ENCODE measurements at places on chromosomes 7 and 10.

DNA sequence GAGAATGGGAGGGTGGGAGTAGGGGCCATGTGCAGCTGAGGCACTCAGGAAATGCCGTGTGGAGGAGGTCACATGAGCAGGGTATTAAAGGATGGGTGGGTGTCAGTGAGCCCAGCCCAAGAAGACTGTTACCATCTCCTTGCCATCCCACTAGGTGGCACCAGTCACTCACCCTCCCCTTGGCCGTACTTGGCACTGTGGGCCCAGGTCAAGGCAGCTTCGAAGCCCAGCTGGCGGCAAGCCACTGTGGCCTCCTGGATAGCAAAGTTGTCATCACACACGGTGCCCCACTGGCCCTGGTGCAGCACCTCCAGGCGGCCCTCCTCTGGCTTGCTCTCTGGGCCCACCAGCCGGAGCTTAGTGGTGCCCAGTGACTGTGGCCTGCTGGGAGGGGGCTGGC, 5.4 kb downstream of the LOXL4 start:
- DNase-seq, result no peak

- DNase-seq, result no peak
Measured at GRCh38 chr10:107081644-107082043, 82.9 kb downstream of the SORCS1 start.

- no peak for DNase-seq
Measured at GRCh38 chr7:112204499-112205342, 1.5 kb downstream of the DOCK4 start.

DNA sequence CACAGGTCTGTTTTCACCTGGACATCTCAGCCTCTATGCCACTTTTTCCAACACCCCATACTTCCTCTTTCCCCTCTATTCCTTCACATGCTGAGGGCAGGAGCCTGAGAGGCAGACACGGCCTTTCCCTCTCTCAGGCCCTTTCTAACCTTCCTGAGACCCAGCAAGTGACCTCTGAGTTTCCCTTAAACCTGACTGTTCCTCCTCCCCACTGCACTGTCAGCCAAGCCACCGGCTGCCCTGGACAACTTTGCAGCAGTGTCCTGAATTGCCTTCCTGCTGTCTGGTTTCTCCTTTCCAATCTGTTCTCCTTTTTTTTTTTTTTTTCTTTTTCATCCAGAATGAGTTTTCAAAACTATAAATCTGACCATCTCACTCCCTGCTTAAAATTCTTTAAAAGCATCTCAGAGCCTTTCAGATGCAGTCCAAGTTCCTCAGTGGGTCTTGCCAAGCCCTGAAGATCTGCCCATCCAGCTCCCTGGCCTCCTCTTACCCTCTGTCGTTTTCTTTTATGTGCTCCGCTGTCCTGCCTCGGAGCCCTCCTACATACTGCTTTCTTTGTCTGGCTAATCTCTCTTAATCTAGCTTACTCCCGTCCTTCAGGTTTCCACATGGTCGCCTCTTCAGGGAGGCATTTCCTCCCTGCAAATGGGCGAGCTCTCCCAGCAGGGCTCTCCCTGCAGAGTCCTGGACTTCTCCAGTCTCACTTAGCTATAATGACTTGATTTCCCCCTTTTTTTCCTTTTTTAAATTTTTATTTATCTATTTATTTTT, 30.5 kb downstream of the SLC13A4 start:
- DNase-seq, result no peak
